ENCODE measurements at places on chromosomes 4 and X. TPM values are rescaled to one million over a fixed set of nuclear protein-coding genes. Genes with fewer than 3 reads are reported as not detected.

DNA sequence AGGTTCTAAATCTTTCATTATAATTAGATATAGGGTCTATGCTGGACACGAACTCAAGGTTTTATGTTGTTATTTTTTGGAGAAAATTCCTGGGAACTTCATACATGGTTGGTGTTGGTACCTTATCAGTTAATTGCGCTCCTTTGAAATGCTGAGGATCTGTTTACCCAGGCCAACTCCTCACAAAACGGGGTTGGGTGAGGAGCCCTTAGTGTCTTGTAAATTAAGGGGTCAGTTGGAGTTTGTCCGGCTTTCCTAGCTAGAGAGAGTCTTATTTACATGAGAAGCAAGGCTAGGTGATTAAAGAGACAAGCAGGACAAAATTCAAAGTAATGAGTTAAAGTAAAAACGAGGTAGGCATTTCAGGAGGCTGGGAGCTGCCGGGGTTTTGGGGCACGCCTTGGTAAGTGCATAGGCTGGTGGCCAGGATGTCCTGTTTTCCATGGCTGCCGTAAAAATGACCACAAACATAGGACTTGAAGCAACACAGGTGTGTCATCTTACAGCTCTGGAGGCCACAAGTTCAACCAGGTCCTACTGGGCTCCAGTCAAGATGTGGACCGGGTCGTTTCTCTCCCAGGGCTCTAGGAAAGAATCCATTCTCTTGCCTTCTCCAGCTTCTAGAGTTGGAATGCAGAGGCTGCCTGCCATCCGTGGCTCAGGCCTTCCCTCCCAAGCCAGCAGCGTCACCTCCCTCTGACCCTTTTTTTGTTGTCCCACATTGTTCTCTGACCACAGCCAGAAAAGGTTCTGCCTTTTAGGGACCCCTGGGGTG is 19.8 kb downstream of the PSAPL1 start:
- DNase-seq: no peak

GRCh38 chr4:119955256-119955655 is 111.4 kb downstream of the MAD2L1 start:
- DNase-seq: no peak

- peak; percentile 87 for DNase-seq
Observed at GRCh38 chr4:145736241-145736831, 56.4 kb downstream of the C4orf51 start.

DNA sequence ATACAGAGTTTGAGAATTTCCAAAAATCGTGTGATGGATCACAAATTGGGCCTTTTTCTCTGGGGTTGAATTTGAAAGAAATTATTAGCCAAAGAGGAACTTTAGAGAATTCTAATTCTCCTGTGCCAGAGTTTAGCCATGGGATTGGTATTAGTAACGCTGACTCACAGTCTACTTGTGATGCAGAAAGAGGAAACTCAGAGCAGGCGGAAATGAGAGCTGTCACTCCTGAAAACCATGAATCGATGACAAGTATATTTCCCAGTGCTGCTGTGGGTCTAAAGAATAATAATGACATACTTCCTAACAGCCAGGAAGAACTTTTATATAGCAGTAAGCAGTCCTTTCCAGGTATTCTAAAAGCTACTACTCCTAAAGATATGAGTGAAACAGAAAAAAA is 64.9 kb downstream of the N4BP2 start:
- DNase-seq: no peak

WNK3 gene
- total RNA-seq: 13.7 TPM
